ENCODE measurements at places on chromosomes 4 and X. TPM values are rescaled to one million over a fixed set of nuclear protein-coding genes. Genes with fewer than 3 reads are reported as not detected.

DNA sequence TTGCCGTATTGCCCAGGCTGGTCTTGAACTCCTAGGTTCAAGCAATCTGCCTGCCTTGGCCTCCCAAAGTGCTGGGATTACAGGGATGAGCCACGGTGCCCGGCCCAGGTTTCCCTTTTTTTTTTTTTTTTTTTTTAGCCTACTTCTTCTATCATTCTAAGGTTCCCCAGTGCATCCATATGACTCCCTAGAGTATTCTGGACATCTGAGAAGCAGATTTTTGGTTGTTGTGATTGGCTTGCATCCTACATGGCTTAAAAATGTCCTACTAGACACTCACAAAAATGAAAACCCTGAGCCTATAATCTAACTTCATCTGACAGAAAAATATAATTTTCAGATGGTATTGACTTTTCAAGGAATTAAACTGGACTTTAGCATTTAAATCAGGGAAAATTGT, 41.7 kb downstream of the SMIM14 start:
- H3K27me3 ChIP-seq = no peaks in the 10 kb centered on the region
- no peaks in the 10 kb centered on the region for H3K4me1 ChIP-seq
- no peak overlapping the region for H3K4me3 ChIP-seq
- DNase-seq = no peak

DNA sequence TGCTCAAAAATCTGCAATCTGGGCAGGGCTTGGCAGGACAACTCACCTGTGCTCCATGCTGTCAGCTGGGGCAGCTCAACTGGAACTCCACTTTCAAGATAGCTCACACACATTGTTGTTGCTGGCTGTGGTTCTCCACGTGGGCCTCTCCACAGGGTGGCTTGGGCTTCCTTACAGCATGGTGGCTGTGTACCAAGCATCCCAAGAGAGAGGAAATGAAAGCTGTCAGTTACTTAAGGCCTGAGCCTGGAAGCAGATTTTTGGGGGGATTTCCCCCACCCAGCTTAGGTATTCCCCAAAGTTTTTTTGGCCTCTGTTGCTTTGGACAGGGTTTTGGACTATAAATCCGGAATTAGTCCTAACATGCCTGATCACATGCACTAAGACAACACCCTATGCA, 81.0 kb downstream of the BCOR start:
- DNase-seq = peak; percentile 33
- peaks cover 10% of the 10 kb centered on the region for H3K4me1 ChIP-seq
- no peak overlapping the region for H3K27ac ChIP-seq
- peaks cover 7% of the 10 kb centered on the region for H3K27me3 ChIP-seq
- H3K36me3 ChIP-seq = no peaks in the 10 kb centered on the region
- no peak overlapping the region for H3K4me3 ChIP-seq

- H3K27ac ChIP-seq = no peak overlapping the region
- H3K27me3 ChIP-seq = peaks cover under 1% of the 10 kb centered on the region
- no peaks in the 10 kb centered on the region for H3K36me3 ChIP-seq
- H3K4me1 ChIP-seq = no peaks in the 10 kb centered on the region
- H3K4me3 ChIP-seq = no peak overlapping the region
These were observed 7.9 kb downstream of the HTRA3 start for GRCh38 chr4:8277356-8278008.

DNA sequence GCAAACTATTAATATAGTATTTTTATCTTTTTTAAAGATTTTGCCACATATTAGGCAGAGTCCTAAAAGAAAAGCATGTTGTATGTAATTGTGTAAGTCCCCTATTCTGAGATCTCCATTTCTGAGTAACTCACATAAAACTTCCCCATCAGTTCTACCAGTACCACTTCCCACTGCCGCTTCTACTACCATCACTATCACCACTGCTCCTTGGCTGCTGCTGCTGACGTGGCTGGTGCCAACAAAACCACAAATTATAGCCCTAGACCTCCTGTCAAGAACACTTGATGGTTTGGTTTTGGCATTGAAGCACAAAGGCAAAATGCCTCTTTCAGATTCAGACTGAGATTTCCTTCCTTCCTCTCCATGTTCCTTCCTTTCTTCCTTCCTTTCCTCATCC, 106.4 kb downstream of the MMRN1 start:
- H3K36me3 ChIP-seq = no peaks in the 10 kb centered on the region
- no peak overlapping the region for H3K27ac ChIP-seq
- no peaks in the 10 kb centered on the region for H3K4me1 ChIP-seq
- peaks cover 24% of the 10 kb centered on the region for H3K27me3 ChIP-seq
- DNase-seq = no peak
- H3K4me3 ChIP-seq = no peak overlapping the region

- no peaks in the 10 kb centered on the region for H3K36me3 ChIP-seq
- H3K27me3 ChIP-seq = no peaks in the 10 kb centered on the region
- H3K4me1 ChIP-seq = peaks cover 3% of the 10 kb centered on the region
- H3K27ac ChIP-seq = no peak overlapping the region
These were observed 92.3 kb downstream of the REPS2 start for GRCh38 chrX:17038681-17039161.

FHDC1 gene
- total RNA-seq = 0.12 TPM

SMPX gene
- not detected for total RNA-seq

SAGE1 gene
- not detected for total RNA-seq

All from activated naive CD4-positive, alpha-beta T cell treated with anti-CD3 and anti-CD28 coated beads for 36 hours (primary cell).